ENCODE measurements at places on chromosomes 7 and 10.

DNA sequence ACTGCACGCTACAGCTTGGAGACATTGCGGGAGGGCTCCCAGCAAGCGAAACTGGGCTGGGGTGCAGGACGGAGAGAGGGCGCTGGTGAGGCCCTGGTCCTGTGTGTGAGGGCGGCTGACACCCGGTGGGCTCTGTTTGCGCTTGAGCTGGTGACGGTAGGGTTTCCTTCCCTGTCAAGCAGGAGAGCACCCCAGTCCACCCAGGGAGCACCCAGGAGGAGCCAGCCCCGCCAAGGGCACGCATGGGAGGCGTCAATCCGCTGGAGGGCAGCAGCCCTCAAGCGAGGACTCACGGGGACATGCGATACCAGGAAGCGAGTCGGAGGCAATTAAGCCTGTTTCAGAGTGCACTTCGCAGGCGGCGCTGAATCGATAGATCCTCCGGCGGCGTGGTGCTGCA is 109.4 kb downstream of the MAD1L1 start:
- no peak for DNase-seq

GRCh38 chr7:96667026-96667425 is 42.6 kb downstream of the SEM1 start:
- no peak for DNase-seq

DNA sequence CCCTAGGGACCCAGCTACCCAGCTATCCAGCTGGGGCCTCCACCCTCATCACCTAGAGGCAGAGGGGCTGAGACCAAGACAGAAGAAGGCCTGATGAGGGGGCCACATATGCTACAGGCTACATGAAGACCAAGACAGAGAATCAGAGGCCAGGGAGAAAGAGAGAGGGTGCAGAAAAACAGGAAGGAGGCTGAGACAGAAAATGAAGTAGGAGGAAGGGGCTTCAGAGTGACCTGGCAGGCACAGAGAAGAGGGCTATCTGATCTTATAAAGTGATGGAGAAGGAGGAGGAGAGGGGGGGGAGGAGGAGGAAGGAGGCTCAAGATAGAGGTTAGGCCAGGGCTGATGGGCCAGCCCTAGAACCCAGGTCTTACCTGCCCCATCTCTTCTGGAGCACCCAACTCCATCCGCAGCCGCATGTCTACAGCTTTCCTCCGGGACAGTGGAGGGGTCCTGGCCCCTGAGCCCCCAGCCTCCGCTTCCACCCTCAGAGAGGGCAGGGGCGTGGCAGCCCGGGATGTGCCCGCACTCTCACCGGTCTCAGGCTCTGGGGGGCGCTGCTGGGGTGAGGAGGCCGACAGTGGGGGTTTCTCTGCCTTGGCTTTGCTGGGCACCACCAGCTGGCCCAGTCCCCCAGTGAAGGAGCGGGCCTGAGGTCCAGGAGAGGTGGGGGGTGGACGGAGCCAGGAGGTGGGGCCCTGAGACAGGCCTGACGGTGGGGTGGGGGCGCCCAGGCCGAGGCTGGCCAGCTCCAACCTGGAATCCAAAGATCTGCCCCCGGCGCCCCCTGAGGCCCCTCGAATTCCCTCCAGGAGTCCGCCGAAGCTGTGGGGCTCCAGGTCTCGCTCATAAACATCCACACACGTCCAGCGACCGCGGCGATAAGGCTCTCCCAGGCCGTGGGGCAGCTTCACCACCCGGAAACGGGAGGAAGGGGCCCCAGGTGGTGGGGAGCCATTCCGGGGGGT is 1.8 kb downstream of the TSC22D4 start:
- no peak for DNase-seq

GRCh38 chr10:110873951-110874350 is 2.2 kb downstream of the PDCD4 start:
- DNase-seq: no peak

DNA sequence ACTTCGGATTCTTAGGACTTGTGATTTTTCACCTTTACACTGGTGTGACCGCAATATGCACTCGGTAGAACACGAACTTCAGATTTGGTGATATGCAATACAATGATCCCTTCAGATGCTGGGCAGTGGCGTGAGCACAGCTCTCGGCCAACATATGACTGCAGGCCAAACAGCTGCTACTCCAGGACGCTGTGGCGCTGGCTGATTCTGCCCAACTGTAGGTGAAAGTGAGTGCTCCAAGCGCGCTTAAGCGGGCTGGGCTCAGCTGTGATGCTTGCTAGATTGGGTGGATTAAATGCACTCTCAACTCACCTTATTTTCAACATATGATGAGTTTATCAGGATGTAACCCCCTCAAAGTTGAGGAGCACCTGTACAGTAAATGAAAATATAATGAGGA is 137.6 kb upstream of the RET start:
- DNase-seq: no peak

DNA sequence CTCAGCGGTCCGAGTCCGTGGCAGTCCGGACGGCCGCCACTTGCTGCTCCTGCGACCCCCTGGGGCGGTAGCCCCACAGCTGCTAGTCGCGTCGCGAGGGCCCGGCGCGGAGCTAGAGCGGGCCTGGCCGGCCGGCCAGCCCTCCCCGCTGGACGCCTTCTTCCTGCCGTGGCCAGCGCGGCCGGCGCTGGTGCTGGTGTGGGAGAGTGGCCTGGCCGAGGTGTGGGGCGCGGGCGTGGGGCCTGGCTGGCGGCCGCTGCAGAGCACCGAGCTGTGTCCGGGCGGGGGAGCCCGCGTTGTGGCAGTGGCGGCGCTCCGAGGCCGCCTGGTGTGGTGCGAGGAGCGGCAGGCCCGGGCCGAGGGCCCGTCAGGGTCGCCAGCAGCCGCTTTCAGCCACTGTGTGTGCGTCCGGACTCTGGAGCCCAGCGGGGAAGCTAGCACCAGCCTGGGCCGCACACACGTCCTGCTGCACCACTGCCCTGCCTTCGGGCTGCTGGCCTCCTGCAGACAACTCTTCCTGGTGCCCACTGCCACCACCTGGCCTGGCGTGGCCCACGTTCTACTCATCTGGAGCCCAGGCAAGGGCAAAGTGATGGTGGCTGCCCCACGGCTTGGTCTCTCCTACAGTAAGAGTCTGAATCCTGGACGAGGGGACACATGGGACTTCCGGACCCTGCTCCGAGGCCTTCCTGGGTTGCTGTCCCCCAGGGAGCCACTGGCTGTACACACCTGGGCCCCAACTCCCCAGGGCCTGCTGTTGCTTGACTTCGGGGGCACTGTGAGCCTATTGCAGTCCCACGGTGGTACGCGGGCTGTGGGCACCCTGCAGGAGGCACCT is 631 bp downstream of the HPS6 start:
- no peak for DNase-seq

DNA sequence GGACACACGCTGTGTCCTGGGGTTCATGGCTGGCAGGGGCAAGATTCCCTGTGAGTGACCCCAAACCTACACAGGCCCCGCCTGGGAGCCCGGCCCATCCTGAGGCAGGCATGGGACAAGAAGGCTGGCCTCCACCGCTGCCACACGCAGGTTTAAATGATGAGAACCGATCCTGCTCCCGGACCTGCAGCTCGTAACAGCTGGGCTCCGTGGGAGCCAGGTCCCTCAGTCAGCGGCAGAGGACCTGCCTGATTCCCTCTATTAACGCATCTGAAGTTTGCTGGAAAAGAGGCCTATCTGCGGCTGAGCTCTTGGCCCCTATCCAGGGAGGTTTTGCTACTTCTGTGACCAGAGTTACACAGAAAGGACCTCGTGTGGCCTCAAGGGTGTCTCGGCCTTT is 112.3 kb downstream of the VIPR2 start:
- no peak for DNase-seq

GRCh38 chr7:103993551-103993950 is 4.1 kb upstream of the RELN start:
- no peak for DNase-seq

DNA sequence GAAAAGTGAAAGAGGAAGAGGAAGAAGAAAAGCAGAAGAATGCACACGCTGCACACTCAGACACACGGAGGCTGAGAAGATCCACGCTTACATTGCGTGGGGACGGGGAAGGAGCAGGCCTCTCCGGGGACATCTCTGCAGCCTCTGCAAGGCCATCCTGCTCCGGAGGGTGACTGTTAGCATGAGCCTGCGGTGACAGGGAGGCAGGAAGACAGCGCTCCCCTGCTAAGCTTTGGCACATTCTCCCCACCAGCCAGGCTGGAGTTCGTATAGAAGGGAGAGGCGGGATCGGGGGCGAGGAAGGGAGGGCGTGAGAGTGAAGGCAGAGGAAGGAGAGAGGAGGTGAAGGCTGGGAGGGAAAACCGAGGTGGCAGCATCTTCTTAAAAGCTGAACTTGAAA is 366.0 kb upstream of the SHH start:
- no peak for DNase-seq

- DNase-seq: no peak
Observed at GRCh38 chr10:101736666-101737065, 39.2 kb downstream of the FGF8 start.

DNA sequence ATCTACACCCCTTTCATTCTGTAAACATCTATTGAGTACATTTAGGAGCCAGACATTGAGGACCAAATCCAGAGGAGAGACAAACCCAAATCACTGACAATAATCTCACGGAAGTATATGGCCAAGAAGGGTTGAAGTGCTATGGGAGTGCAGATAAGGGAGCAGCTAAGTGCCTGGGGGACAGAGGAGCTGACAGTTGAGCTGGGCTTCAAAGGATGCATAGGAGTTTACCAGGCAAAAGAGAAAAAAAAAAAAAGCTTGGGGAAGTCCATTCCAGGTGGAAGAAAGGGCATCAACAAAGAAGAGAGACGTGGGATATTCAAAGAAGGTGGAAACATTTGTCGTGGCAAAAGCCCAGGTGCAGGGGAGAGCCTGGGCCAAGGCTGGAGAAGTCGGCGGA is 60.5 kb upstream of the NANOS1 start:
- no peak for DNase-seq

DNA sequence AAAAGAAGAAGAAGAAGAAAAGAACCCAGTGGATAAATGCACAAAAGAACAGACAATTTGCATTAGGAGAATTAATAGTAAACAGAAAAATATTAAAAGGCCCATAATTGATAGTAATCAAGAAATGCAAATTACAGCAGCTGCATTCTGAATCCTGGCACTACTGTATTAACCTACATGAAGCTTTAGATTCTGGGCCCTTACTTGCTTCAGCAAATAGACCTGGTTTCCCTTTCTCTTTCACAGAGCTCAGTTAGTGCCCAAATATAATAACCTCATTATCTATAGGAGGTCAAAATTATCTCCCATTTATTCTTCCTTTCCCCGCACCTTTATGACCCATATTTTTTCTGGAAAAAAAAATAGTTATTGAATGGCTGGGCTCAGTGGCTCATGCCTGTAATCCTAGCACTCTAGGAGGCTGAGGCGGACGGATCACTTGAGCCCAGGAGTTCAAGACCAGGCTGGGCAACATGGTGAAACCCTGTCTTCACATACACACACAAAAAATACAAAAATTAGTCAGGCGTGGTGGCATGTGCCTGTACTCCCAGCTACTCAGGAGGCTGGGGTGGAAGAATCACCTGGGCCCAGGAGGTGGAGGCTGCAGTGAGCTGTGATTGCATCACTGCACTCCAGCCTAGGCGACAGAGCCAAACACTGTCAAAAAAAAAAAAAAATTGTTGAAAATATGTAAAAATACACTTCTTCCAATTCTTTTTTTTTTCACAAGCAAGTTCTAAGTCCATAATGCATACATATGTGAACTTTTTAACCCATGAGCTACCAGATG is 36.0 kb upstream of the PIK3AP1 start:
- DNase-seq: no peak

DNA sequence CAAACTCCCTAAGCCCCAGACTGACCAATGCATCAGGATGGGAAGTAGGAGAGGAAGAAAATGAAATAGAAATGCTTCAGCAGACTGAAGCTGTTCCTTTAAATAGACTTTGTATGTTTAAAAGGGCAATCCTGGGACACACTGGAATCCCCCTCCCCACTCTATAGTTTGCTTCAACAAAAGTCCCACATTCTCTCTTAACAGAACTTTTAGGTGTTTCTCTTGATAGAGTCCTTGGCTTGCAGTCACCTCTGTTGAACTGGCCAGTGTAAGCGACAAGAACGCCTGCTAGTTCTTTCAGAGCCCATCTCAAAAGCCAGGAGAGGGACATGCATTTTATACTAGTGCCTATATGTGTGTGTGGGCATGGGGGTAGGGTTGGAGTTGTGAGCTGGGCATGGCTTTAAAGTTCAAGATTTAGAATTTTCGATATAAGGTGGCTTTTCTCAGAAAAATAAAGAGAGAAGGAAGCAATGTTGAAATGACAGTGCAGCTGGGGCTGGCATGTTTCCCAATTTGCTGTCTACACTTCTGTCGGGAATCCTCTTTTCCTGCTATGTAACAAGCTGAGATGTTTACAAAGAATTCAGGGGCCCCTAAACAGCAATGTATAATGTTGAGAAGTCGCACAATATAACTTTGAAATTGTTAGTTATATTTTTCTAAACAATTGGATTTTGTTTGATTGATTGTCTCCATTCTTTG is 2.1 kb downstream of the TBX20 start:
- DNase-seq: no peak

- no peak for DNase-seq
Observed at GRCh38 chr10:4926400-4926799, 36.8 kb upstream of the AKR1C1 start.

GRCh38 chr7:37282927-37283326 is 165.7 kb downstream of the ELMO1 start:
- DNase-seq: no peak

DNA sequence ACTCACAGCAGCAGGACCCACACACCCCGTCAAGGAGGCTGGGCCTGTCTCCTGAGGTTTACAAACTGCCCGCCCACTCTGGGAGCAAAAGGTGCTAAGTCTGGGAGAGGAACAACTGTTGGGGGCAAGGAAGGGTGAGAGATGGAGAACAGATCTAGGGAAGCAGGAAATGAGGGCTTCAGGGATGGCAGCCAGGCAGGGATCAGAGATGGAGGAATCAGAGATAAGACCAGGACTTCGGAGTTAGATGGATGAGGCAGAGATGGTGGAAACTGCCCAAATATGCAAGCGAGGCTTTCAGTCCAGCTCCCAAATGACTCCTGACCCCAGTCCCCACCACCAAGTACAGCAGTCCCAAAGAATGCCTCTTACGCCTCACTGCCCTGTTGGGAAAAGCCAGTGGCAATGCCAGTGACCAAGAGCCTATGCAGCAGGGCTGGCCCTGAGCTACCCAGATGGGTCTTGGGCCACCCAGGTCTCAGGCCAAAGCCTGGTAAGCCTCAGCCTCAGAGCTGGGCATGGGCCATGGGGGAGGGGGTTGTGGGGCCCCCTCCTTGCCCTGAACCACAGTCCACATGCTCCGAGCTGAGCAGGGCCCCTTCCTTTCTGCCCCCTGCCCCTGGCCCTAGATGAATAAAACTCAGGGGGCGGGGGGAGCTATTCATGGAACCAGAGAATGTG is 39.5 kb upstream of the SLF2 start:
- DNase-seq: no peak

DNA sequence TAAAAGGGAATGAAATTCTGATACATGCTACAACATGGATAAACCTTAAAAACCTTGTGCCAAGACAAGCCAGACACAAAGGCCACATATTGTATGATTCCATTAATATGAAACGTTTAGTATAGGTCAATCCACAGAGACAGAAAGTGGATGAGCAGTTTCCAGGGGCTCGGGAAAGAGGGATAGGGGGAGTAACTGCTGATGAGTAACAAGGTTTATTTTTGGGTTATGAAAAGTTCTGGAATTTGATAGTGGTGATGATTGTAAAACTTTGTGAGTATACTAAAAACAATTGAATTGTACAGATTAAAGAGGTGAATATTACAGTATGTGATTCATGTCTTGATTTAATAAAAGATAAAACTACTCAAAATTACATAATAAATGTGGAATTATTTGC is 19.1 kb upstream of the SLC13A1 start:
- no peak for DNase-seq

GRCh38 chr7:50793120-50793946 is 10.6 kb upstream of the GRB10 start:
- DNase-seq: no peak

GRCh38 chr7:116222501-116222900 is 12.2 kb downstream of the TES start:
- no peak for DNase-seq

All from NCI-H2029 treated with DMSO at 0.1 percent for 48 hours (cell line).